ENCODE measurements at places on chromosomes 2 and 18. TPM values are rescaled to one million over a fixed set of nuclear protein-coding genes. Genes with fewer than 3 reads are reported as not detected.
A peak's percentile ranks its signal among the peaks of the same experiment; 100 is the strongest.

DNA sequence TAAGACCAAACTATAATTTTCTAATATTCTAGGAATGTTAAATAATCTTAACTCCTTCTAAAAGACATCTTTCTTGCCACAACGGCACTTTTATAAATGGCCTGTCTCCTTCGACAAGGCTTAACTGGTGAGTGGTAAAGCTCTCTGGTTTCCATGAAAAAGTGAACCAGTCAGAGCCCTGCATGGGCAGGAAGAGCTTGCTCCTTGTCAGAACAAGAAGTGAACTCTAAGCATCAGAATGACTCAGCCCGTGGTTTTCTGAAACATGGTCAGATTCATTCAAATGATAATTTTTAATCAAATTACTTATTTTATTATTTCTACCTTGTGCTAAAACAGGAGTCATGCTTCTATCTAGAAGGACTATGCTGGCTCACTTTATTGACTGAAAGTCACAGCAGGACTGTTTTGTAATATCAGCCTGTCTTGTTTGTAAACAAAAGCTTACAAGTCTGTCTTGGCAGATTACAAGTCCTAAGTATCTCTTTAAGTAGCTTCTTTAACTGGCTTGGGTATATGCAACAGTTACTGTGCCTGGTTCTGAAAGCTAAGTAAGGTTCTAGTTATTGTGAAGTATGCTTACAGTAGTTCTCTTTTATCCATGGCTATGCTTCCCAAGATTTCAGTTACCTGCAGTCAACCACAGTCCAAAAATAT, 245.4 kb downstream of the NAPG start:
- H3K36me3 ChIP-seq = no peaks in the 10 kb centered on the region
- H3K4me3 ChIP-seq = no peak overlapping the region
- no peaks in the 10 kb centered on the region for H3K4me1 ChIP-seq
- no peak overlapping the region for H3K27ac ChIP-seq

- no peaks in the 10 kb centered on the region for H3K36me3 ChIP-seq
- DNase-seq = no peak
- no peak overlapping the region for H3K4me3 ChIP-seq
- no peak overlapping the region for H3K27ac ChIP-seq
Observed at GRCh38 chr18:76013057-76013456, 482.0 kb downstream of the ZNF516 start.

DNA sequence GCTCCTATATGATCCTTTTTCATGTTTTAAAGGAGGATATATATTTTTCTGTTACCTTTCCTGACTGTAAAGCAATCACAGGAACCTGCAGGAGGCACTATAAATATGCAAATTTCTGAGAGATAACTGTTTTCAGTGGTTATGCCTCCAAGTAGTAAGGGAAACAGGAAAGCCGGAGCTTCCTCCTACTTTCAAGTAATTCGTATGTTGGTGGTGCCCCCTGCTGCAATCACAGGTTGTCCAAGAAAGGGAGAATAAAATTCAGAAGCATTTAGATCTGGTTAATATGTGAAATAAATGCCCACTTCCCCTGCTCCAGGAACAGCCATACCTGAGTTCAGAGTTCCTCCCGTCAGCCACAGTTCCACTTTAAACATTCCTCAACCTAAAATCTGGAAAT, 12.0 kb upstream of the BCL11A start:
- H3K4me1 ChIP-seq = no peaks in the 10 kb centered on the region
- no peaks in the 10 kb centered on the region for H3K36me3 ChIP-seq
- H3K27me3 ChIP-seq = peaks cover 51% of the 10 kb centered on the region
- H3K4me3 ChIP-seq = no peak overlapping the region

DNA sequence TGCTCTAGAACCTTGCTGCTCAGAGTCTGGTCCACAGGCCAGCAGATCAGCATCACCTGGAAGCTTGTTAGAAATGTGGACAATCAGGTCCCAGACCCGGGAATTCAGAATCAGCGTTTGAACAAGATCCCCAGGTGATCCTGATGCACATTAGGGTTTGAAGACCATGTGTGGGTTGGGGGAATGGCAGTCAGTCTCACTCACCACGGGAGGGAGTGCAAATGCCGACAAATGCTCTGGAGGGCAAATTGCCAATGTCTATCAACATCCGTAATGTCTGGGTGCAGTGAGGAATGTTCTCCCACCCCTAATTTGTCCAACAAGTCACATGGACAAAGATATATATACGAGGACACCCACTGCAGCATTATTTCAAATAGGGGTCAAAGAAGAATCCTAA, 34.5 kb downstream of the INPP5D start:
- H3K36me3 ChIP-seq = no peaks in the 10 kb centered on the region
- H3K27ac ChIP-seq = no peak overlapping the region
- H3K27me3 ChIP-seq = no peaks in the 10 kb centered on the region
- DNase-seq = no peak

DNA sequence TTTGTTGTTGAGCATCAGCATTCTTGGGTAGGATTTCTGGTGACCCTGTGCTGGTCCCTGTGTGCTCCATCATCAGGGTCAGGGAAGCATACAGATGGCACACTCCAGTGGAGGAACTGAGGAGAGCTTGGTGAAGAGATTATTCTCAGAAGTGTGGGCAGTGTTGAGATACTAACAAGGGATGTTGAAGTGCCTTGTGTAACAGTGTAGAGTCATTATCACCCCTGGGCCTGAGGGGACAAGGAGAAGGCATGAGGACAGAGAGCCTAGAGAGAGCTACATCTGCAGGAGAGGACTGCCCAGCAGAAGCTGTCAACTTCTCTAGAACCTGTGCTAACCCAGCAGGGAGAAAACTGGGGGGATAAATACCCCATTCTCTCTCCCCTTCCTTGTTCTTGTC, 189.0 kb downstream of the PLCL1 start:
- no peaks in the 10 kb centered on the region for H3K36me3 ChIP-seq
- DNase-seq = no peak

DNA sequence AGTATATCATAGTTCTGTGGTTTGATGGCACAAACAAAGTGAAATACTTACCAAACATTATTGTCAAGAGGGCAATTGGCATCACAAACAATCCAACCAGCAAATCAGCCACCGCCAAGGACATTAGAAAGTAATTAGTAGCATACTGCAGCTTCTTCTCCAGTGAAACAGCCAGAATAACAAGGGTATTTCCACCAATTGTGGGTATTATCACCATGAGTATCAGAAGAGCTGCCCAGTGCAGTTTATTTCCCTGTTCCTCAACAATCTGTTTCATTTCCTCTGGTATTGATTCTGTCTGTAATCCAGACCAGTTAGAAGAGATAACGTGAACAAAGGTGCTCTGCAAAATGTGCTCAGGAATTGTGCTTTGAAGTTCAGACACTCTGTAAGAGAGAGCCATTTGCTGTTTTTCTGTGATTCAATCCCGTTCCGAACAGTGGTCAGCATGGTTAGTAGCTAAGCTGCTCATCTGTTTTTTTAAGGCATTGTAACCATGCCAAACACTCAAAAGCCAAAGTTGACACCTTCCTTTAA, 1.4 kb downstream of the HTR2B start:
- H3K27me3 ChIP-seq = no peaks in the 10 kb centered on the region
- H3K4me3 ChIP-seq = no peak overlapping the region
- DNase-seq = no peak
- no peak overlapping the region for H3K27ac ChIP-seq
- H3K36me3 ChIP-seq = no peaks in the 10 kb centered on the region
- no peaks in the 10 kb centered on the region for H3K4me1 ChIP-seq

- no peaks in the 10 kb centered on the region for H3K36me3 ChIP-seq
- H3K27ac ChIP-seq = no peak overlapping the region
- H3K4me1 ChIP-seq = no peaks in the 10 kb centered on the region
Observed at GRCh38 chr2:23053601-23054000, 331.4 kb upstream of the KLHL29 start.

- no peaks in the 10 kb centered on the region for H3K27me3 ChIP-seq
- H3K27ac ChIP-seq = peak overlapping the region; percentile 46
- no peak overlapping the region for H3K4me3 ChIP-seq
- no peak for DNase-seq
- H3K36me3 ChIP-seq = no peaks in the 10 kb centered on the region
- H3K4me1 ChIP-seq = peaks cover 5% of the 10 kb centered on the region
Observed at GRCh38 chr18:55413474-55413873, 174.5 kb downstream of the TCF4 start.

LIMS3 gene
- total RNA-seq = 1.7 TPM

FAM228A gene
- total RNA-seq = 0.41 TPM

COX7A2L gene
- 81.2 TPM for total RNA-seq
